ENCODE measurements at places on chromosomes 1 and 21. TPM values are rescaled to one million over a fixed set of nuclear protein-coding genes. Genes with fewer than 3 reads are reported as not detected.
A peak's percentile ranks its signal among the peaks of the same experiment; 100 is the strongest.

- H3K36me3 ChIP-seq: no peaks in the 10 kb centered on the region
- H3K4me1 ChIP-seq: no peaks in the 10 kb centered on the region
- no peak overlapping the region for H3K27ac ChIP-seq
- H3K4me3 ChIP-seq: no peak overlapping the region
- H3K27me3 ChIP-seq: no peaks in the 10 kb centered on the region
Measured at GRCh38 chr21:39923476-39923875, 56.2 kb downstream of the PCP4 start.

The SPOCD1 gene
- not detected for total RNA-seq

DNA sequence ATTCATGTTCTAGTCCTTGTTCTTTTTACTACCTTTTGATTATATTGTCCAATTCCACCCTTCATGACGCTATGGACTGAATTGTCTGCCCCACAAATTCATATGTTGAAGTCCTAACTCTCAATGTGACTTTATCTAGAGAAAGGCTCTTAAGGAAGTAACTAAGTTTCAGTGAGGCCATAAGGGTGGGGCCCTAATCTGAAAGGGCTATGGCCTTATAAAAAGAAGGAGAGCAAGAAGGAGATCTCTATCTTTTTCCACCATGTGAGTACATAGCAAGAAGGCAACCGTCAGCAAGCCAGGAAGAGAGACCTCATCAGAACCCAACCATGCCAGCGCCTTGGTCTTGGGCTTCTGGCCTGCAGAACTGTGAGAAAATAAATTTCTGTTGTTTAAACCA lies 95.9 kb downstream of the HIVEP3 start:
- no peaks in the 10 kb centered on the region for H3K27me3 ChIP-seq
- H3K4me1 ChIP-seq: no peaks in the 10 kb centered on the region
- DNase-seq: no peak
- H3K27ac ChIP-seq: no peak overlapping the region

- no peaks in the 10 kb centered on the region for H3K36me3 ChIP-seq
- H3K27ac ChIP-seq: no peak overlapping the region
- no peak for DNase-seq
- H3K4me3 ChIP-seq: no peak overlapping the region
- no peaks in the 10 kb centered on the region for H3K27me3 ChIP-seq
- no peaks in the 10 kb centered on the region for H3K4me1 ChIP-seq
Measured at GRCh38 chr1:84635429-84635828, 54.8 kb downstream of the SSX2IP start.

The SERTAD4 gene
- 10.6 TPM for total RNA-seq

DNA sequence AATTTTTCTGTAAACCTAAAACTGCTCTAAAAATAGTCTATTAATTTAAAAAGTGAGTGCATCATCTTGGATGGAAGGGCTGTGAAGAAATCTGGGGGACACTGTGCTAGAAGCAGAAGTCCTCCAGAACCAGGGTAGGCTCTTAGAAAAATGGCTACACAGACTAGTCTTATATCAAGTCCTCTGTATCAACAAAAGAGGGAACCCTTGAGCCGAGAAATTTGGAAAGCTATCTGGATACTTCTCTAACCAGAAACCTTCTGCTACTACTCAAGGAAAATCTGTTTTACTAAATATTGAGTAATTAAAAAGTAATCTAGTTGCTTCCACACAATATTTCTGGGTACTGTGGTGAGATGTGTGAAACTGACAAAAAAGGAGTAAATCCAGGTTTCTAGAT lies 92.1 kb downstream of the WDR3 start:
- H3K36me3 ChIP-seq: no peaks in the 10 kb centered on the region
- no peak overlapping the region for H3K27ac ChIP-seq
- no peaks in the 10 kb centered on the region for H3K4me1 ChIP-seq
- H3K4me3 ChIP-seq: no peak overlapping the region

The HLX gene
- 8.2 TPM for total RNA-seq

DNA sequence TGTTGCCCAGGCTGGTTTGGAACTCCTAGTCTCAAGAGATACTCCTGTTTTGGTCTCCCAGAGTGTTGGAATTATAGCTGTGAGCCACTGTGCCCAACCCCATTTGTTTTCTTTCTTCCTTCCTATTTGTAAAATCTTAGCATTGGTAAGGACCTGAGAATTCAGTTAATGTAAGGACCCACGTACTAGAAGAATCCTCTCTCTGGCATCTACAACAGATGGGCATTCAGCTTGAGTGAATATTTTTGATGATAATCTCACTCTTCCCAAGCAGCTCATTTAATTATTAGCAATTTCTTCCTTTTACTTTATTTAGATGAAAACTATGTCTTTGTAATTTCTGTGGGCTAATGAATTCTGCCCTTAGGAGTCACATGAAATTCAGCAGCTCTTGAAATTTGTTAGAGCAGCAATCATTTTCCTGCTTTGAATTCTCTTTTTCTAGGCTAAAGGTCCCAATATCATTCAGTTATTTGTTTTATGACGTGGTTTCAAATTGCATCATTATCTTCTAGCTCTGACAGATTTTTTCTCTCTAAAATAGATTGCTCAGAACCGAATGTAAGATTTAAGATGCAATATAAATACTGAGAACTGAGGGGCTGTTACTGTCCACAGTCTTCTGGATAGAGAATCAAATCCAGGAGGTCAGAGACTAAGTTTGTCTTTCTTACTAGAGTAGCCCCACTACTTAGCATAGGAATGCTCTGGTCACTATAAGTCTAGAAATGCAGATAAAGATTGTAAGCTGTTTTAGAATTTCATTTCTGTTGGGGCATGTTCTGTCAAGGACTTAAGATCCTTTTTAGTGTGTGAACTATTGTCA lies 59.4 kb downstream of the EPB41 start:
- no peak for DNase-seq
- no peak overlapping the region for H3K27ac ChIP-seq

GRCh38 chr1:169387399-169387798 lies 19.4 kb downstream of the BLZF1 start:
- no peak for DNase-seq
- H3K27me3 ChIP-seq: no peaks in the 10 kb centered on the region
- H3K36me3 ChIP-seq: no peaks in the 10 kb centered on the region
- H3K4me1 ChIP-seq: no peaks in the 10 kb centered on the region
- H3K27ac ChIP-seq: no peak overlapping the region

The PODN gene
- 11.6 TPM for total RNA-seq

- H3K27me3 ChIP-seq: no peaks in the 10 kb centered on the region
- H3K4me1 ChIP-seq: no peaks in the 10 kb centered on the region
- H3K27ac ChIP-seq: no peak overlapping the region
Measured at GRCh38 chr1:40495315-40495903, 13.2 kb upstream of the EXO5 start.

- H3K27me3 ChIP-seq: no peaks in the 10 kb centered on the region
- no peaks in the 10 kb centered on the region for H3K4me1 ChIP-seq
- DNase-seq: no peak
- no peak overlapping the region for H3K4me3 ChIP-seq
Measured at GRCh38 chr1:224580006-224580405, 36.1 kb upstream of the CNIH3 start.

The KLF17 gene
- total RNA-seq: not detected

The EVA1C gene
- 45.7 TPM for total RNA-seq

GRCh38 chr1:24743404-24744211 lies 1.6 kb upstream of the CLIC4 start:
- DNase-seq: no peak
- H3K36me3 ChIP-seq: no peaks in the 10 kb centered on the region
- H3K4me1 ChIP-seq: no peaks in the 10 kb centered on the region
- no peaks in the 10 kb centered on the region for H3K27me3 ChIP-seq

- H3K36me3 ChIP-seq: no peaks in the 10 kb centered on the region
- no peaks in the 10 kb centered on the region for H3K27me3 ChIP-seq
- DNase-seq: no peak
- no peak overlapping the region for H3K27ac ChIP-seq
Measured at GRCh38 chr1:78375996-78376395, 114.8 kb upstream of the PTGFR start.

DNA sequence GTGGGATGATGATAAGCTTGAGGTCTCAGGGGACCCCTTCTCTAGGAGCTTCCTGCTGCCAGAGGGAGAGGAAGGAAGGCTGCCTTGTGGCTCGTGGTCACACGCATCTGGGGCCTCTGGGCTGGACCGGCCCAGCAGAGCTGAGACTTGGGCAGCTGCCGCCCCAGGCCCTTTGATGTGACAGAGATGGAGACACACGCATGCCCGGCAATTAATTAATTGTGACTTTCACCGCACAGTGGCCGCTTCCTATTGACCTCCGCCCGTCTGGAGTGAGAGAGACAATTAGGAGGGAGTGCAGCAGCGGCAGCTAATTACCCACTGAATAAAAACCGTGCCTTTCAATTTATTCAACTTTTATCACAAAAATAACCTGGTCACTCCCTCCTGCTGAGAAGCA lies 16.6 kb upstream of the C1QA start:
- DNase-seq: no peak
- H3K27me3 ChIP-seq: peaks cover 14% of the 10 kb centered on the region
- no peaks in the 10 kb centered on the region for H3K4me1 ChIP-seq
- H3K4me3 ChIP-seq: no peak overlapping the region
- H3K27ac ChIP-seq: no peak overlapping the region
- H3K36me3 ChIP-seq: no peaks in the 10 kb centered on the region

- no peaks in the 10 kb centered on the region for H3K36me3 ChIP-seq
- H3K4me3 ChIP-seq: no peak overlapping the region
- H3K4me1 ChIP-seq: no peaks in the 10 kb centered on the region
- H3K27ac ChIP-seq: no peak overlapping the region
Measured at GRCh38 chr1:211621447-211622198, 42.7 kb upstream of the SLC30A1 start.

GRCh38 chr1:40898431-40898901 lies 36.3 kb upstream of the CITED4 start:
- DNase-seq: peak; percentile 47
- H3K27me3 ChIP-seq: no peaks in the 10 kb centered on the region
- H3K4me3 ChIP-seq: no peak overlapping the region
- no peaks in the 10 kb centered on the region for H3K4me1 ChIP-seq

The CELA3B gene
- total RNA-seq: not detected

DNA sequence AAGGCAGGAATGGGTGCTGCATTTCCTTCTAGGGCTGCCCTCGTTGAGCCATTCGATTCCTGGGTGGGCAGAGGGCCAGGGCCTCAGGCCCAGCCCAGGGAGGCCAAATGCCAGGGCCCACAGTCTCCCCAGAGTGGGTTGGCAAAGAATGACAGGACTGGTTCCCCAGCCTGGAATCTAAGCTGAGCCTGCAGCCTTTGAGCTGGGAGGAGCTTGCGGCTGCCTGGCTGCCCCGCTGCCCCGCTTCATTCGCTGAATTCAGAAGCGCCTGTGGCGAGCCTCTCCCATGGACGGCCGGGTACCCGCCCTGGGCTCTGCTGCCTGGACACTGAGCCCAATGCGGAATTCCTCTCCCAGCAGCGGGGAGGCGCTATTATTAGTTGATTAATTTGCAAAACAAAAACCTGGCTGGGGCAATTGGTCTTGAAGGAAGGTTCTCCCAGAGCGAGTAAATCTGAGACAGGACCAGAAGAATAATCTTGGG lies 32.3 kb upstream of the TARDBP start:
- H3K4me3 ChIP-seq: peak overlapping the region; percentile 11
- DNase-seq: peak; percentile 84
- H3K27me3 ChIP-seq: no peaks in the 10 kb centered on the region
- no peaks in the 10 kb centered on the region for H3K36me3 ChIP-seq
- H3K27ac ChIP-seq: peak overlapping the region; percentile 49
- peaks cover 3% of the 10 kb centered on the region for H3K4me1 ChIP-seq

The CYYR1 gene
- total RNA-seq: 9.7 TPM

DNA sequence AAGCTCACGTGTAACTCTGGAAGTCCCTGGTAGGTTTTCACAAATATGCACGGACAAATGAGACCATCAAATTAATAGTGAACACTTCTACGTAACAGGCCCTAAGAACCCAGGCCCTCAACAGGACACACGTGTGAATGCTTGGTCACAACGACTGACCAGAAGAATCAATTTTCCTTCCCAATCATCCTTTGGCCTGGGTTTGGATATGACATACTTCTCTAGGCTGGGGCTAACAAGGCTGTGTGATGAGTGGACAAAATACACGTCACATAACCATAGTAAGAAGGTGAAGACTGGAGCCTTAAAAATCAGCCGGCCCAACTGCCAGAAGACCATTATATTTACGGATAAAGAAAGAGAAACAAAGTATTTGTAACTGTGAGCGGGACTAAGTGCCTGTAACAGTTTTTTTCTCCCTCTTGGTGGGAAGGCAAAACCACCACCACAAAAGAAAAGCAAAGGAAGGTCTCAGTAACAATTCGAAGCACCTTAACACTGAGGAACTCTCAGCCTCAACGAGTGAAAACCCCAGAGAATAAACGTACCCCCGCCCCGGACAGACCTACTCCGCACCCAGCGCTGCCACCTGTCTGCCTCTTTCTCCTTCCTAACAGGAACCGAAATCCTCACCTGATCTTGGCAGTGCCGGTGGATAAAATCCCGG lies 450 bp downstream of the SDE2 start:
- H3K27me3 ChIP-seq: no peaks in the 10 kb centered on the region
- peaks cover 12% of the 10 kb centered on the region for H3K4me1 ChIP-seq
- H3K4me3 ChIP-seq: peak overlapping the region; percentile 66
- H3K36me3 ChIP-seq: no peaks in the 10 kb centered on the region
- peak overlapping the region; percentile 93 for H3K27ac ChIP-seq

DNA sequence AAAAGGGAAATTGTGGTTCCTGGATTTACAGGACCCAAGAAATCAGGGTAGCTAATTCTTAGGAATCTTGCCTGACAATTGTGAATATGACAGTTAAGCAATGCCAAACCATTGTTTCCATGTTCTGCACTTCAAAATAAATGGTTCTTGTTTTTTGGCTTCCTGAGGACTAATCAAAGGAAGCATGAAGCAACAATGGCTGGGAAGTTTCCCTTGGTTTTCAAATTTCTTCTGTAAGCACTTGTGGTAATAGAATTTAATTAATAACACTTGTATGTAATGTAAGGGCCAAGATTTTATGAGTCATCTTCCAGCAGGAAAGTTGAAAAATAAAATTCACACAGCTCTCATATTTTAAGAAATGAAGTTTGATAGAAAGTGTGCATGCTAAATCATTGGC lies 31.7 kb downstream of the JAM2 start:
- no peaks in the 10 kb centered on the region for H3K4me1 ChIP-seq
- H3K27me3 ChIP-seq: no peaks in the 10 kb centered on the region
- DNase-seq: no peak
- H3K27ac ChIP-seq: no peak overlapping the region
- no peak overlapping the region for H3K4me3 ChIP-seq

The EIF2D gene
- total RNA-seq: 60.2 TPM

GRCh38 chr1:204624631-204625216 lies 60.8 kb downstream of the LRRN2 start:
- no peak overlapping the region for H3K27ac ChIP-seq
- H3K27me3 ChIP-seq: no peaks in the 10 kb centered on the region
- no peaks in the 10 kb centered on the region for H3K4me1 ChIP-seq
- no peaks in the 10 kb centered on the region for H3K36me3 ChIP-seq
- H3K4me3 ChIP-seq: no peak overlapping the region
- no peak for DNase-seq

The ADAM30 gene
- total RNA-seq: not detected

GRCh38 chr1:31442648-31442994 lies 29.6 kb downstream of the SERINC2 start:
- no peak overlapping the region for H3K27ac ChIP-seq
- no peaks in the 10 kb centered on the region for H3K4me1 ChIP-seq
- no peak overlapping the region for H3K4me3 ChIP-seq
- no peaks in the 10 kb centered on the region for H3K36me3 ChIP-seq
- DNase-seq: no peak

The AUNIP gene
- 4.3 TPM for total RNA-seq

GRCh38 chr1:32221980-32222755 lies at the start of the genes EIF3I and TMEM234:
TSS of gene EIF3I (plus strand) at chr1:32222407. CDS start at chr1:32222442, 35 bp downstream.
TSS of gene TMEM234 (minus strand) at chr1:32222353. CDS start at chr1:32222322, 31 bp downstream.
- peak within 1 kb of the TSS; percentile 88 for H3K27ac ChIP-seq
- peaks cover 4% of the 10 kb centered on the region for H3K36me3 ChIP-seq
- peak; percentile 93 for DNase-seq
- H3K4me3 ChIP-seq: peak within 1 kb of the TSS; percentile 74
- H3K27me3 ChIP-seq: no peaks in the 10 kb centered on the region

The KIRREL1 gene
- 18.6 TPM for total RNA-seq

- H3K36me3 ChIP-seq: no peaks in the 10 kb centered on the region
- no peak overlapping the region for H3K27ac ChIP-seq
- no peak for DNase-seq
- H3K4me1 ChIP-seq: no peaks in the 10 kb centered on the region
Measured at GRCh38 chr1:64290420-64290819, 87.0 kb downstream of the UBE2U start.

The MTARC1 gene
- 5.7 TPM for total RNA-seq

The CTSE gene
- not detected for total RNA-seq
